ENCODE measurements at places on chromosomes 2 and 18. TPM values are rescaled to one million over a fixed set of nuclear protein-coding genes. Genes with fewer than 3 reads are reported as not detected.

FEV gene
- polyA plus RNA-seq = not detected

SIX3 gene
- not detected for polyA plus RNA-seq

- DNase-seq = no peak
These were observed 1934.7 kb upstream of the CELF4 start for GRCh38 chr18:39500306-39500705.

GRCh38 chr2:52405980-52406379 lies 1361.6 kb upstream of the CHAC2 start:
- no peak for DNase-seq
